ENCODE measurements at places on chromosomes 5 and 9.

DNA sequence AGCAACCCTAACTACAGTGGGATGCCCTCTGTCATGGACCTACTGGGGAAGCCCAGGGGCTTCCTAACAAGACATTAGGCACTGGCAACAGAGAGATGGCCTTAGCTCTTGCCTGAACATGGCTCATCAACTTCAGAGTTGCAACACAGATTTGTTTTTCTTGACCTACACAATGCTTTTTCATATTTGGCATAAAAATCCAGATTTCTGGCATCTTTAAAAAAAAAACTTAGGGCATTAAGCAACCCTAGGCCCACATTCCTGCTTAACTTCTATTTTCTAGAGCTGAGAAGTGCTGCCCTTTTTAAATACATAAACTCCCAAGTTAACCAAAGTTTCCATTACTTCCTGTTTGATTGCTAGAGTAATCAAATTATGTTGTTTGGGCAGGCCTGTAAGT lies 8.0 kb downstream of the GRIA1 start:
- DNase-seq: no peak

DNA sequence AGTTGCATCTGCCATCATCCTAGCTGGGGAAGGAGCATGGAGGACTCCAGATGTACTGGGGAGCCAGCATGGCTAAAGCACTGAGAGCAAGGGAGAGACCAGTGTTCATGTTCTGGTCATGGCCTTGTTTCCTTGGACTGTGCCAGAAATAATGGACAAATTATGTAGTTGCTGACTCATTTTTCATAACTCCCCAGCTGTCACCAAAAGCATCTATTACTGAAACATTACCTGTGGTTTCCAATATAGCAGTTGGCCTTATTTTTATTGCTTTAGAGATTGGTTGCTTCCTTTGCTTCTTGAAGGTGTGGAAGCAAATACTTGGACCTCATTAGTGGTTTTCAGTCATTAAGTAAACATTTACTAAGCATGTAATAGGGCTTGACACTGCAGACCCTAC lies 11.3 kb downstream of the RALGPS1 start:
- DNase-seq: no peak

GRCh38 chr5:178149199-178149932 lies 4.3 kb downstream of the NHP2 start:
- DNase-seq: no peak

DNA sequence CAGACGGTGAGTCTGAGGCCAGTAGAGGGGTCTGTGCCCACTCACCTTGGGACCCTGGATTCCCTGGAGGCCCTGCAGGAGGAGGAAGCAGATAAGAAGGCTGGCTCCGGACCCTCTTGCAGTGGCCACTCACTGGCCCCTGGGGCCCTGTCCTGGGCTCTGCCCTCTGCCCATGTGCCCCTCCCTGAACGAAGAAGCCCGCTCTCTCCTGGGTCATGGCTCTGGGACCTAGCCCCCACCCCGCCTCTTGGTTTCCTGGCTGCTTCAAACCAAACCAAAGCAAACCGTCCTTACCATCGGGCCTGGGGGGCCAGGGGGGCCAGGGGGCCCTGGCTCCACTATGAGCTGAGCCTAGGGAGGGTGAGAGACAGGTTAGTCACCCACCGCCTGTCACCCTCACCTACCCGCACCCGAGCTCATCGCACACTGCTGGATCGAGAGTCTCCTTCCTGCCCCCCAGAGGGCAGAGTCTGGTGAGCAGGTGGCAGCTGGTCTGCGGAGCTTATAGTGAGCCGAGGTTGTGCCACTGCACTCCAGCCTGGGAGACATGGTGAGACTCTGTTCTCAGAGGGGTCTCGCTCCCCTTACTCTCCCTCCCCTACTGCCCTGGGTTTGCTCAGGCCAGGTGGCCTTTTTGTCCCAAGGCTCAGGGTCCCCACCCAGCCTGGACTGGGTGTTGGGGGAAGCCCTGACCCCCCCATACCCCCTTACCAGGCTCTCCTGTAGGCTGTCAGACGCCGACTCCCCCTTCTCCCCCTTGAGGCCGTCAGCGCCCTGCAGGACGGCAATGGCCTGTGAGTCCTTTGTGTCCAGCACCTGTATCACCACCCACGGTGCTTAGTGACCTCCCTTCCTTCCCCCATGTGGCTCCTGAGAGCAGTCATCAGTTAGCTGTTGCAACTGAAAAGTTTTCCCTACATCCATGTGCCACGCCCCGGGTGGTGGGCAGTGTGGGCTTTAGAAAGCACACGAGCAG lies 15.2 kb upstream of the PHYKPL start:
- DNase-seq: peak; percentile 16

DNA sequence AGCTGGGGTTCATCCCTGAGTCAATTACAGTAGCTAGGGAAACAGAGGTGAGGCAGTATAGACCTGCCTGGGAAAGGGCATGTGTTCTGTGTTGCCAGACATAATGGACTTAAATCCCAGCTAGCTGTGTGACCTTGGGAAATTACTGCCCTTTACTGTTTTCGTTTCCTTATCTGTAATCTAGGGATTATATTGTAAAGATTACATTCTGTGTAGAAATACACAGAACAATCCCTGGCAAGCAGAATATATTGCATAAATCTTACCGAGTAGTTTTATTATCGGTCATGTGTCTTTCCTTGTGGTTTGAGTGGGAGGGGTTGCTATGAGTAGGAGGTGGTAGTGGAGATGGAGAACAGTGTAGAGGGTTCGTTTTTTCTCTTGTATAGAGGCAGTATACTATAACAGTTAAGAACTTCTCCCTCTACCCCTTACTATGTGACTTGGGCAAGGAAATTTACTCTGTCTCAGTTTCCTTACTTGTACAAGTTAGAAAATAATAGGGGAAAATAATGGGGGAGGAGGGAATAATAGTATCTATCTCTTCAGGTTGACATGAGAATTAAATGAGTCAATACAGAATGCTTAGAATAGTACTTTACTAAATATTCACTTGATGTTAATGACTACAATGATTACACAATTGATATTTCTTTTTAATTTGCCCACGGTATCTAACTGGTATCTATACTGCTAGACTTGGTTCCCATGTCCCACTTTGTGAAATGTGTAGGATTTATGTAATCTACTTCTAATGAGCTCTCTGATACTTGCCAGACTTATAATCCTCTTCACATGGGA lies 7.1 kb upstream of the DMXL1 start:
- no peak for DNase-seq

DNA sequence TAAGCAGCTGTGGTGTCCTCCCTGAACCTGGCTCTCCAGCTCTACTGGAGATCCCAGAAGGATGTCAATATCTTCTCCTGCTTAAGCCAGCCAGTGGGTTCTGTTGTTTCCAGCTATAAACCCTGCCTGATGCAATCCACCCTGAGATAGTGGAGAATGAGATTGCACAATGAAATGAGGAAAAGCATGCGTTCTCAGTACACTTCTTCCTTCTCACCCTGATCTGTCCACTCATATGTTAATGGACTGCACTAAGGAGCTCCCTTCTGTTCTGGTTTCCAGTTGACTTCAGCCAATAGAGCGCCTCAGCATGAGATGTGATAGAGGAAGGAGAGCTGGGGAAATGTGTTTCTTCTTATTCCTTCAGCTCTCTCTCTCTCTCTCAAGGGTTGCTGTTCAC lies 40.0 kb upstream of the CDH6 start:
- no peak for DNase-seq

DNA sequence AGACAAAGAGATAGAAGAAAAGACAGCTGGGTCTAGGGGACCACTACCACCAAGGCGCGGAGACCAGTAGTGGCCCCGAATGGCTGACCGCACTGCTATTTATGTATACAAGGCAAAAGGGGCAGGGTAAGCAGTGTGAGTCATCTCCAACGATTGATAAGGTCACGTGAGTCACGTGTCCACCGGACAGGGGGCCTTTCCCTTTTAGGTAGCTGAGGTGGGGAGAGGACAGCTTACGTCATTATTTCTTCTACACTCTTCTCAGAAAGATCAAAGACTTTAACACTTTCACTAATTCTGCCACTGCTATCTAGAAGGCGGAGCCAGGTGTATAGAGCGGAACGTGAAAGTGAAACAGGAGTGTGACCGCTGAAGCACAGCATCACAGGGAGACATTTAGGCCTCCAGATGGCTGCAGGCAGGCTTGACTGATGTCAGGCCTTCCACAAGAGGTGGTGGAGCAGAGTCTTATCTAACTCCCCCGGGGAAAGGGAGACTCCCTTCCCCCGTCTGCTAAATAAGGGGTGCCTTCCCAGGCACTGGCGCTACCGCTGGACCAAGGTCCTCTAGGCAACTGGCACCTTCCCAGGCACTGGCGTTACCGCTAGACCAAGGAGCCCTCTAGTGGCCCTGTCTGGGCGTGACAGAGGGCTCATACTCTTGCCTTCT lies 6.1 kb upstream of the PRR16 start:
- DNase-seq: no peak

DNA sequence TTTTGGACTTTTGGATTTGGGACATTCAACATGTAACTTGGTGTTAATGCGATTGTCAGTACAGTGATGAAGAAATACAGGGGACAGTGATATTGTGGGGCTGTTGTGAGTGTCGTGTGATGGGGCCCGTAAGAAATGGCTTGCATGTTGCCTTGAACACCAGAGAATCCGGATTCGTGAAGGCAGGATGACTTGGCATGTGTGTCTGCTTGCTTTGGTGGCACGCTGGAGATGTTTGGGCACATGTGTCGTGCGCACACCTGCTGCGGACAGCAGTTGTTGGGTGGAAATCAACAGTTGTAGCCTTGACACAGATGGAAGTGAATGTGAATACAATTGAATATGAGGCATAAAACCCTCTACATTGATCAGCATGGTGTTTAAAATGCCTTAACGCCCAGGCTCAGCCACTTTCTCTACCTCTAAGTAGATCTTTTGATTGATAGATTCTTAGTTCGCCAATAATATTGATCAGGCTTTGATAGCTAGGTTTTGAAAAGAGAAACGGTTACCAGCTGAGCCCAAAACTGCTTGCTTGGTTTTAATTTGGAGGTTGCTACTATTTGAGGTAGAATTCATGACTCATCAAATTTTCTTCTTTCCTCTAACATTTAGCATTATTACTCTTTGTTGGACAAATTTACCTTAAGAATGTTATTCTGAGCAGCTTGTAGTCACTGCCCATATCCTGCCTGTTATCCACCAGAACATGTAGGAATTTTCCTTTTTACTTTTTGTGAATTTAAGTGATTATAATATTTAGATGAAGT lies 94.4 kb downstream of the TRIO start:
- no peak for DNase-seq

DNA sequence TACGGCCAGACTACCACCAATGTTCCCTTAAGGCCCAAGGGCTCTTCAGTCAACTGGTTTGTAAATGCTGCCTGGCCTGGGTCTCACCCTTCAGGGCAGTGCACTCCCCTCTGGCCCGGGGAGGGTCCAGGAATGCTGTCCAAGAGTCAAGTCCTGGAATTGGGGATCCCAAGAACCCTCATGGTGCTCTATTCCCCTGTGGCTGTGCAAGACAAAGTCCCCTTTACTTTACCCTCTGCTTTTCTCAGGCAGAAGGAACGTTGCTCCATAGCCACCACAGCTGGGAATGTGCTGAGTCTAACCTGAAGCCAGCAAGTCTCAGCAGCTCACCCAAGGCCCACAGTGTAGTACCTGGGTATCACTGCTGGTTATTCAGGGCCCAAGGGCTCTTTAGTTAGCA lies 51.3 kb upstream of the CRHBP start:
- DNase-seq: no peak

DNA sequence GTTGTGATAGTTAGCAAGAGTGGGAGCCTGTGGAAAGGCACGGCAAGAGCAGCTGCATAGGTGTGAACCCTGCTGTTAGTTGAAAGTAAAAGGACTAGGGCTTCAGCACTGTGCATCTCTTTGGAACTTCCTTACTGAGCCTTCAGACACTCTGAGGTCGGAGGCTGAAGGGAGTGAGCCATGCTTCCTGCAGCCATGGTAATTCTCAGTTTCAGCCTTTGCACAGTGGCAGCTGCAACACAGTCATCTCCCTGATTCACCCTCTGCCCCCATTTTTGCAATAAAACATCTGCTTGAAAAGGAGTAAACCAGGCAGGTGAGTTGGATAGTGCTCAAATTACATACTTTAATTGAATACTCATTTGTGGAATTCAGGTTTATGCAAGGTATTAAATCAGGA lies 6.5 kb upstream of the TLE4 start:
- DNase-seq: no peak

DNA sequence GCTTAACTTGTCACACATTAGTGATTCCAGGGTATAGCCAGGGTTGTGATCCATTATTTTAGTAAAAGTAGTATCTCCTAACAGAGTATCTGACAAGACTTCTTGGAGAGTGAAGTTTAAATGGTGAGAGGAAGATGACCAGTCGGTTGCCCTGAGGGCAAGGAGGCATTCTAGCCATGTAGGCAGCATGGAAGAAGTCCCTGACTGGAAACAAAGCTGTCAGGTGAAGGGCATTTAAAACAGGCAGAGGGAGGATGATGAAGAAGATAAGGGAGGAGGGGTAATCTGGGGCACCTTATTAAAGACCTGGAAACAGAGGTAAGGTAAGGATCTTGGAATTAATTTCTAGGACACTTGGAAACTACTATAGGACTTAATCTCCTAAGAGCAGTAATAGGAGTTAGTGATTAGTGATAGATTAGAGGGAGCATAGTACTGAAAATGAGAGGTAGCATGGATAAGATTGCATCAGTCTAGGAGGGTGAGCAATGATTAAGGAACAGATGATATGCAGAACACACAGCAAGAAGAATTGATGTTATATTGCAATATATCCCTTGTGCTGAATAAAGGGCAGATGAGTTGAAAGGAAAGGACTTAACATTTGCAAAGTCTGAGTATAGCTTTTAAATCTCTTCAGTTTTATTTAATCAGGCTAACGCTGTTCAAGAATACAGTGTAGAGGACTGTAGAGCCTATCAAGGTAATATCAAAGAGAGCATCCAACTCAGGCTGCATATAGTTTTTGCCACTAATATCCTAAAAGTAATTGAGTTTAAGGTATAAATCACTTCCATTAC lies 9.6 kb downstream of the KIF2A start:
- no peak for DNase-seq

DNA sequence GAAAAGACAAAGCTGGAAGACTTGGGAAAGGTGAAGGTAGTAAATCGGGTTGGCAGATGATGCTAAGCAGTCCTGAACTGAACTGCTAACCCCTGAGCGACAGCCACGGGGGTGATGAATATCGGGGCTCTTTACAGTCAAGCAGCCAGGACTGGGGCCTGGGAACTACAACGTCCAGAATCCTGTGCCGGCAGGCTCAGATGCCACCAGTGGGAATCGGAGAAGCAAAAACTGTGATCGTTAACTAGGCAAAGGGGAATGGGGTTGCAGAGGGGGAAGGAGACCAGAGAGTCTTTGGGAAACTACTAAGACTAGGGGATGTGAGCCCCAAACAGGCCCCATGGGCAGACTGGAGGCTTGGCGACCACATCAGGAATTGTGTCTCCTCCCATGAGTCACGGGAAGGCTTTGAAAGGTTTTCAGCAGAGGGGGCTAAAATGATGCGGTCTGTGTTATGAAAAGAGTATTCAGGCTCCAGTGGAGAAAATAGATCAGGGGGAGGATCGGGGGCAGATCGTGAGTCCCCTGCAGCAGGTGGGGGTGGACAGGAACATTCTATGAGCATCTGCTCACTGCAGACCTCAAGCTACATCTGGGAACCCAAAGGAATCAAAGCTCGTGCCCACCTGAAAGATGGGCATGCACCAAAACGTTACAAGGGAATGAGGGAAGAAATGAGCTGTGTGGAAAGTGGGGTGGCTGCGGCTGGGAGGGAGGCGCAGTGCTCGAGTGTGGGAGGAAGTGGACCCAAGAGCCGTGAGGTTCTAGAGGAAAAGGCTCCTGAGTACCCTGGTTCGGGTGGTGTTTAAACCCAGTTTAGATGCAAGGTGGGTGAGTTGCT lies 53.8 kb downstream of the HRH2 start:
- no peak for DNase-seq
